ENCODE measurements at places on chromosomes 4 and X.

- peak; percentile 76 for DNase-seq
These were observed at the start of gene CXXC4 for GRCh38 chr4:104494822-104495559. Gene CXXC4, minus strand, starts transcription at chr4:104494894. Its CDS starts 3,092 bp downstream, at chr4:104491802.

GRCh38 chrX:11759172-11759460 lies 1.1 kb downstream of the MSL3 start:
- no peak for DNase-seq

DNA sequence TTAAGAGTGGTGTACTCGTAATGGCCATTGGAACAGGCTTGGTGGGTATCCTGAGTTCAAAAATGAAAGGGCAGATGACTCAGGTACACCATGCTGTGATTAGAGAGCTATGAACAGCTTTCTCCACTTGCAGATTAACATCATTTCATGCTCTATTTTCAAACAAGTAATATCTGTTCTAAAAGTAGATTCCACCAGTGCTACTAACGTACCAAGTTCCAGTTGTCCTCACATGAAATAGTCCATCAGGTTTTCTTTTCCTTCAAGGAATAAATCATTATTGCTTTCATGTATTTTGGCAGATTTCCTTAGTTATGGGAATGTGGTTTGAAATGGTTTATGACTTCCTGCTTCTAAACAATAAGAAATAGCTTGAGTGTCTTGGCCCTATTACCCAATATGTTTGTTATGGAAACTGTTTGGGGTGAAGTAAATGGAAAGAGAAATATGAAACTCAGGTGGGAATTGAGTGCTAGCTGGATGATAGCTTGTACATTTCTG lies 49.9 kb downstream of the PCDH7 start:
- DNase-seq, result no peak

- DNase-seq, result no peak
These were observed 273.5 kb downstream of the C4orf33 start for GRCh38 chr4:129369361-129370010.

- DNase-seq, result no peak
These were observed 206.8 kb downstream of the TENM3 start for GRCh38 chr4:182449930-182450439.

DNA sequence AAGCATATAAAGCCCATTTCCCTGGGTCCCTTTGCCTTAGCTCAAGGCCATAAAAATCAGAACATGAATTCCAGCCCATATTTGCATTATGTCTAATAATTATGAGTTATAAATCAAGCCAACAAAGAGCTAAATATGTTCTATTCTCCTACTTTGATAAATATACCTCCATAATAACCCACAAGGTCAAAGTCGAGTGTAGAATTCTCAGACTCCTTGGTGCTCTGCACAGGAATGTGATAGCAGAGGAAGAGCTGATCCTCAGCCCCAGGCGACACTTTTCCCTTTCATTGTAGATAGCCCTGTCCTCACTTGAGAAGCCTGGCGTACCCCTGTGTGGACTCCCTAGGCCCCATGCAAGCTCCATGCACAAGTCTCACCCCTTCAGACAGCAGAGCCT lies 85.6 kb downstream of the CASP3 start:
- no peak for DNase-seq

GRCh38 chr4:111174331-111174730 lies 551.5 kb upstream of the PITX2 start:
- no peak for DNase-seq

DNA sequence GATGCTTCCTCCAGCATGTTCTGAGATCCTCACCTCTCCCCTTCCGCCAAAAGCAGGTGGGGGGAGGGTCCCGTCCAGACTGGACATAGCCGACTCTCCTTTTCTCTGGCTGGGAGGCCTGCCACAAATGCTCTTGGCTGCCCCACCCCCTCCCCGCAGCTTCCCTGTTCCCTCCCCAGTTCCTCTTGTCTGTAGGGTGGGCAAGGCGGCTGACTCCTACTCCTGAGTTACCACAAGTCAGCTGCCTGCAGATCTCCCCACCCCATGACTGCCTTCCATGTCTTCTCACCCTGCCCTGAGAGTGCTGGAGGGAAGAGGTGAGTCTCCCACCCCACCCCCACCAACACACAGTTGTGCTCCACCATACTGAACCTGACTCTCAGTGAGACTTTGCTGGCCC lies 2.9 kb downstream of the ATP6AP1 start:
- no peak for DNase-seq

DNA sequence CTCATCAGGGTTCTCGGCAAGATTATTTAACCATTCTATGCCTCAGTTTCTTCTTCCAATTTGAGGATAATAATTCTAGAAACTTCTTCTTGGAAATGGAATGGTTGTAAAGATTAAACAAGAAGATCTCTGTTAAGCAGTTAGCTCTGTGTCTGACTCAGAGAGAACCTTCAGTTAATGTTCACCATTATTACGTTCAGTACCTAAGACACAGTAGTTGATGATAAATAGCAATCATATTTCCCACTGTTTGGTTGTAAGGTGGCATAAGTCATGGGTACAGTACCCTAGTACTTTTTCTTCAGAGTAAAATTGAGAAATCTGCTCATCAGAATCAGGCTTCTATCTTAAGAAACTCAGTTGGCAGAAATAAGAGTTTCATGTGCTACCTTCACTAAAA lies 366.5 kb upstream of the BOD1L1 start:
- DNase-seq, result no peak

GRCh38 chr4:10670321-10670720 lies 14.2 kb downstream of the CLNK start:
- DNase-seq, result no peak

DNA sequence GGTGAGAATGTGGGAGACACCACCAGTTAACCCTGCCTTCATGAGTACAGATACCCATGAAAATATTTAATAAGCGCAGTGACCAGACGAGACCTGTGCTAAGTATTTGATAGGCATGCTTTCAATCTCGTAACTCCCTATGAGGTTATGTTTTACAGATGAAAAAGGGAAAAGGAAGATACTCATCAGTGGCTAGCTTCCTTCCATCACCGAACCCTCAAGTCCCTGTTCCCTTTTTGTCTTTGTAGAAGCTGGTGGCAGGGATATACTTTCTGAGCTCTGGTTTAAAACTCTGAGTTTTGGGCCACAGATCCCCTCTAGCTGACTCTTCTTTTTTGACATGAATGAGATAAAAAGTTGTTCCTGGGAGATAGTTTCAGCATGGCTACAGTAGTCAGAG lies 26.3 kb downstream of the AFF1 start:
- DNase-seq, result no peak

DNA sequence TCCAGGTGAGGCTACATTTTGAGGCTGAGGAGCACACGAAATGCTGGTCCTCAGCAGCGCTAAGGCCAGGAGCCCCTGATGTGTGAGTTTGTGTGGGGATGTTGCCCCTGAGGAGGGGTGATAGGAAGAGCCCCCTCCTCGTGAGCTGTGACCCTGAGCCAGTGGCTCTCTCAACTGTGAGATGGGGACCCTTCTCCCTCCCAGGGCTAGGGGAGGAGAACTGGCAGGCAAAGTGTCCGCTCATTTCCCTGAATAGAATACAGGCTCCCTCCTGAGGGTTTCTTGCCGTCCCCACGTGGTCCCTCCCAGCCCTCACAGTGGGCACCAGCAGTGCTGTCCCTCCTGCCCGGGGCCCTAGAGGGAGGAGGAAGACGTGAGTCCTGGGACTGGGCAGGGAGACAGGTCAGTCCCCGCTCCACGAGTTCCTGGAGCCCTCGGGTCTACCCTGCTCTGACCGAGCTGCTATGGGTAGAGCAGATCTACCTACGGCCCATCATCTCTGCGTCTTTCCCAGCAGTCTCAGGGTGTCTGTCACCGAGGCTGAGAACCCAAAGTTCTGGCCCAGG lies 21.0 kb upstream of the TBC1D14 start:
- no peak for DNase-seq

DNA sequence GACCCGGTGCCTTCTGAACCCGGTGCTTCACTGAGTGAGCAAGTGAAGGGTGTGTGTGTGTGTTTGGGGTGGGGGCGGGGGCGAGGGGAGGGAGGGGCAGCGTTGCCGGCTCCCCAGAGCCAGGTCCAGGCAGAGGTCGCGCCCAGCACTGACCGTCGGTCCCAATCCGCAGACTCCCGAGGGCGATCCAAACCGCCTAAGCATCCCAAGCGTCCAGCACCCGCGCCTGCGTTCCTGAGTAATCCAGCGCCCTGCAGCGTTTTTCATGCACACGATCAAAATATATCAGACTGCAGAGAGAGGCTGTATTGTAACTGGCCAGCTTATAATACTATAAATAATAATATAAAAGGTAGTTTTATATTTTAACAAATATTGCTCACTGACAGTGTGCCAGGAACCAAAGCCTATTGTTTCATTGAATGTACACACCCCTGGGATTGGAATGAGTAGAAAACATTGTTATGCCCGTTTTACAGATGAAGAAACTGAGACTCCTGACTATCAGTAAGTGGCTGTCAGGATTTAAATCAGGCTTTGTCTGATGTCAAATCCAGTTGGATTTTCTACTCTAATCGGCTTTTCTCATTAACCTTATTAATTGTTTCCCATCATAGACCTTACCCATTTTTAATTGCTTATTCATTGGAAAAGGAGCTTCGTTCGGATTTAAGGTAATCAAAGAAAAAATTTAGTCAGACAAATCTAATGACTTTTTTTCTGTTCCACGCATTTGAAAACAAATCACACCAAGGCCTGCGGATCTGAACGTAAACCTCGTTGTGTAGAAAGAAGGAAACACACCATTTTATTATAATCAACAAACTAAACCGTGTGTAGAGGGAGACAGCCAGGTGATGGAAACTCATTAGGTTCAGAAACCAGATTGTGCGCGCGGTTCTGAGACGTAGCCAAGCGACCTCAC lies 4.0 kb upstream of the NKX3-2 start:
- no peak for DNase-seq

GRCh38 chr4:77025643-77026321 lies 50.0 kb downstream of the CCNI start:
- peak; percentile 43 for DNase-seq

DNA sequence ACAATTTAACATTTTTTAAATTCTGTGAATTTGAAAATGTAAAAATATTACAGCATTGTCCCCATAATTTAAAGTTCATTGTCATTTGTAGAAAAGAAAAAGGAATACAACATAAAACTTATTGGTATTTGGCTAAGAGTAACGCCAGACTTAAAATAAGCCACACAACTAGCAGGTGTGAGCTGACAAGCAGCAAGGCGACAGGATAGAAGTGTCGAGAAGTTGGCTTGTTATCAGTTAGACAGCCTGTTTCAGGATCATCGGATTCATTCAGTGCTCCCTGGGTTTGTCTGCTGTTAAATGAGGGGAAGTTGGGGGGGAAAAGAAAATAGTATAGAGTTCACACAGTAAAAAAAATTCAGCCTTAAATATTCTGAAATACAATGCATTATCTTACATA lies 393.6 kb downstream of the IL15 start:
- no peak for DNase-seq

- DNase-seq, result no peak
These were observed 232.7 kb upstream of the GATB start for GRCh38 chr4:151993521-151993920.

DNA sequence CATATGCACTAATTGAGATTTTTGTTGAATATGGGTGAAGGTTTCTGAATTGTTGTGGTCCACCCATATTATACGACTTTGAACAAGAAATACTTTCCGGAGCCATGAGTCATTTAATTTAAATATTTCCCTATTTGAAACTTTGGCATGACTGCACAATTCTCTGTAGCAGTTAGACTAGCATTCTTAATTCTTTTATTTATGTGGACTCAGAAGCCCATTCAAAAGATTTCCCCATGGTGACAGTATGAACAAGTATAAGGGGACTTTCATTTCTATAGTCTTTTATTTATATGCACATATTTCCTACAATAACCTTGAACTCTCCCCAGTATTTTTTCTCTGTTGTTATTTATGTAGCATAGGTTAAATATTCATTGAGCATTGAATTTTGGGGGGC lies 72.6 kb downstream of the DTHD1 start:
- no peak for DNase-seq

- no peak for DNase-seq
These were observed 112.9 kb upstream of the GPRIN3 start for GRCh38 chr4:89420507-89420906.

DNA sequence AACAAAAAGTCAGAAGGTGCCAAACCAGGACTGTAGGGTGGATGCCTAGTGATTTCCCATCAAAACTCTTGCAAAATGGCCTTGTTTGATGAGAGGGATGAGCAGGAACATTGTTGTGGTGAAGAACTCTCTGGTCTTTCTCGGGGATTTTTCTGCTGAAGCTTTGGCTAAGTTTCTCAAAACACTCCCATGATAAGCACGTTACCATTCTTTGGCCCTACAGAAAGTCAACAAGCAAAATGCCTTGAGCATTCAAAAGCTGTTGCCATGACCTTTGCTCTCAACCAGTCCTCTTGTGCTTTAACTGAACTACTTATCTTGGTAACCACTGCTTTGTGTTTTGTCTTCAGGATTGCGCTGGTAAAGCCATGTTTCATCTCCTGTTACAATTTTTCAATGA lies 3.0 kb upstream of the SEC31A start:
- no peak for DNase-seq

DNA sequence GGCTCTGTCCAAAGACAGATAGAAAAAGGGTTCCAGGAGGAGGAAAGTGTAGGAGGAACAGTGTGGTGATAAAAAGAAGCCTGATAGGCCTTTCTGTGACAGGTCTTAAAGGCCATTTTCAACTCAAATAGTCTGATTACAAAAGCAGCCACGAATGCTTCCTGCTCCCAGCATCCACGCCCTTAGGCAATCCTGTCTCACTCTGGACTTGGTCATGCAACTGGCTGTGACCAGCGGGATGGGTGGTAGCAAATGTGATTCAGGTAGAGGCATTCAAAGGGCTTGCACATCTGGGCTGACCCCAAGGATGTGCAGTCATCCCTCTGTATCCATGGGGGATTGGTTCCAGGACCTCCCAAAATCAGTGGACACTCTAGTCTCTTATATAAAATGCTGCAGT lies 14.4 kb upstream of the SEPSECS start:
- no peak for DNase-seq

DNA sequence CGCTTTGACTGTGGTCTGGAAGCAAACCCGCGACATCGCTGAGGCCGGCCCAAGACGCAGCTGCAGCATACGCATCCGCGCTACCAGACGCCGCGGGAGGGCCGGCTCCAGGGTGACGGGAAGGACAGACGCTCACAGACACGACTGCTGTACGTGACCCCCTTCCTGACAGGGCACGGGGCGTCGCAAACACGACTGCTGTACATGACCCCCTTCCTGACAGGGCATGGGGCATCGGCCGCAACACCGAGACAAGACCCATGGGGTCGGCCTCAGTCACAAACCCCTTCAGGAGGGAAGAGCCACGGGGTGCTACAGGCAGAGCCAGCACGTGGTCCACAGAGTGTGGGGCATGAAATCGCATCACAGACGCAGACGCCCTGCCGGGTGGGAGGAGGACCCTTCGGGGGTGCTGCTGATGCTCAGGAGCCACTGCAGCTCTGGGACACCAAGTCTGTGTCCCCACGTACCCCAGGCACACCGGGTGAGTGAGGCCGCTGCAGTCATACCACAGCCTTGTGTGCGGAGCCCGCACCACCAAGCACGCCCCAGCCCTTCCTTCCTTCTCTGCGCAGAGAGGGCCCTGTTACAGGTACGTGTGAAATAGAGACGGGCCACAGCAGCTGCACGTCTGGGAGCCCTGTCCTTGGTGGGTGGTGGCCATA lies 38.7 kb upstream of the CPLX1 start:
- DNase-seq, result no peak
